ENCODE measurements at places on chromosomes 7 and 10.
A peak's percentile ranks its signal among the peaks of the same experiment; 100 is the strongest.

DNA sequence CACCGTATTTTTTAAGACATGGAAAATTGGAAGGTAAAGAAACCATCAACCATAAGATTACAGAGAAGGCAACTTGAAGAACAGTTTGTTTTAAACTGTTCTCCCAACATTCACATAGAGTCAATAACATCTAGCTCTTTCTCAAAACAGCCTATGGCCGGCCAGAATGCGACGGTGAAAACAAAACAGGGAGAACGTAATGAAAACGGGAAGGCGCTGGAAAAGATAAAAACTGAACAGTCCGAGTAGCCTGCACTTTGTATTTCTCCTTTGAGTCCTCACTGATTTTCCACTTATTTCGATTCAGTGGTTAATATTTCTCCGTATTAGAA is 637 bp downstream of the MICU1 start:
- no peak for DNase-seq

- DNase-seq, result no peak
Observed at GRCh38 chr10:123143162-123143824, 4.6 kb upstream of the HMX2 start.

DNA sequence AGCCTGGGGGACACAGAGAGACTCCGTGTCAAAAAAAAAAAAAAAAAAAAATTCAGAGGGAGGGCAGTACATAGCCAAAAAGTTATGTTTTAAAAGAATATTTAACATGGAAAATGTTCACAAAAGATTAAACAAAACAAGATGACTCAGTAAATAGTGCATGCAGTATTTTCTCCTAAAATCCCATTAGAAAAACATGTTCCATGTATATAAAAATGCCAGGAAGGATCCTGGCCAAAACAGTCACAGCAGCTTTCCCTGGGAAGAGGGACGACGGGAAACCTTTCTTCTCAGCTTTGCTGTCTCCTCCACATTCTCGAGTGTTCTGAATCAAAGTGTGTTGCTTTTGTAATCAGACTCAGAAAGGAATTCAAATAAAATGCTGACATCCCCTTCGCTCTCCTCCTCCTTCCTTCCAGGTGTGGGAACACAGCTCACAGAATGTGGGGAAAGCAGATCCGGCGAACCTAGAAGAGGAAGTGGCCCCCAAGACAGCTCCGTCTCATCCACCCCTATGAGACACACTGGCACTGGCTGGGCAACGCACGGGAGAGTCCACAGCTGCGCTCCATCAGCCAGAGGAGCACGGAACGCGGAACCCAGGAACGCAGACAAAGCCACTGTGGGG is 139.4 kb downstream of the MAD1L1 start:
- no peak for DNase-seq

GRCh38 chr7:2958416-2959102 is 85.1 kb downstream of the CARD11 start:
- no peak for DNase-seq

DNA sequence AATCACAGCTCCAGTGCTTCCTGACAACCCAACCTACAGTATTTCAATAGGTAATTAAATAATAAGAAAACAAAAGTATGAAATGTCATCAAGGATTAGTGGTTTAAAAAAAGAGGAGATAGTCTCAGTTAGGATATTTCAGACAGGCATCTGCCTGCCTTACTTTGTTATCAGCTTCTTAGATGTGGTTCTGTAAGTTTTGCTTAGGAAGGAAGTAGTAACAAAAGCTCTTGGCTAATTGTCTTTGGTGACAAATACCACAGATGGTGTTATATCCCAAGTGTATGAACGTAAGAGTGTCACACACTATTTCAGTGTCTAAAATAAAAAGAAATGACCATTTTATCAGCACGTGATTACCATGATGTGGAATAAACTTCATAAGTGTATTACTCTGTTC is 9.8 kb upstream of the ACTA2 start:
- DNase-seq, result no peak

GRCh38 chr7:20594023-20594422 is 21.4 kb upstream of the ABCB5 start:
- DNase-seq, result no peak

DNA sequence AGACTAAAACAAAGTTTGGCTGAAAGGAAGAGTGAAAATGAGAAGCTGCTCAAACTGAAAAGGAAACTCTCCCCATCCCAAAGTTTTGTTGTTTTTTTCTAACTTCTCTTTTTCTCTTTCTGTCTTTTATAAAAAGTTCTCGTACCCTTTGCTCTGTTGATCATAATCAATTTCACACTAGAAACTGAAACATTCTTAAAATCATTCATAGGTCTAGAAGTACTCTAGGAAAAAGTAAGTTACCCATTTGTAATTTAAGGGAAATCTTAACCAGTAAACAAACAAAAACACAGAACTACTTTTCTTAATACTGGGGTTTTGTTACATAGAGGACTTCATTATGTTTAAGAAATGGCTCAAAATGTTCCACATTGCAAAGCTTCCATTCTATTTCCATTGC is 339.8 kb downstream of the SEMA3D start:
- no peak for DNase-seq

- peak; percentile 34 for DNase-seq
Observed at GRCh38 chr7:94154858-94155257, 150.7 kb upstream of the BET1 start.

DNA sequence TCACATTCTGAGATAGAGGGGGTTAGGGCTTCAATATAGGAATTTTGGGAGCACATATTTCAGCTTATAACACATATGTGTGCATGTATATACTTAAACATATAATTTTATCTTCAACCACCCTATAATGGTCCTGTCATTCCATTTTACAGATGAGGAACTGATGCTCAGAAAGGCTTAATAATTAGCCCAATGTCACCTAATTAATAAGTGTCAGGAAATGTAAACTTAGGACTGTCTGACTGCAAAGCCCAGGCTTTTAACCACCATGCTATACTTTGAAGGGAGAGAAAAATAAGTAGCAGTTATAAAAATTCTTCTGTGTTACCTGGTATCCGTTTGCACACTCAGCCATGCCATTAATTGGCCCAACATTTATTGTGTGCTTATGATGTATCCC is 172.6 kb downstream of the SKIDA1 start:
- DNase-seq, result no peak

DNA sequence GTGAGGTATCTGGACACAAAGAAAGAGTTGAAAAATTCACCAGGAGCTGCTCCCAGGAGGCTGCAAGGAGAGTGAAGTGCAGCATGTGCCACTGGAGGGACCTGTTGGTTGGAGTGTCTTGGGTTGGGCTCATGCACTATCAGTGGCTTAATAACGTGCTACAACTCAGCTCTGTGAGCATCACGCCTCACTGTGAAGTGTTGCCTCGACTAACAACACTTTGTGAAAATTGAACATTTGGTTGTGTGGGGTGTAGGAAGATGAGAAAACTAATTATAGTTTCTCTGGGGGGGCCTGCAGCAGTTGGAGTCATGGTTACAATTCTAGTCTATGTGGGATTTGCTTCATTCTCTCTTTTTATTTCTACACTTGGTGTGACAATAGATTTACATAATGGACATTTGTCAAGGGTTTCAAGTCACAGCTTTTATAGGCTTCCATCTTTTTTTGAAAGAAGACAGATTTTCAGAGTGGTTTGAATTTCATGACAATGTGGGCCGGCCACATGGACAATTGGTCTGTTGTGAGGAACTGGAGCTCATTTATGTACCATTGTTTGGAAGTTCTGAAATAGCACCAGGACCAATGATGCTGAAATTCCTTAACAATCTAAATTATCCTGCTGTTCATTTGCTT is 121.3 kb downstream of the RAMP3 start:
- no peak for DNase-seq

- DNase-seq, result no peak
Observed at GRCh38 chr7:153567426-153567825, 484.8 kb upstream of the DPP6 start.

GRCh38 chr7:140673774-140674155 is 1.0 kb downstream of the ADCK2 start:
- no peak for DNase-seq

DNA sequence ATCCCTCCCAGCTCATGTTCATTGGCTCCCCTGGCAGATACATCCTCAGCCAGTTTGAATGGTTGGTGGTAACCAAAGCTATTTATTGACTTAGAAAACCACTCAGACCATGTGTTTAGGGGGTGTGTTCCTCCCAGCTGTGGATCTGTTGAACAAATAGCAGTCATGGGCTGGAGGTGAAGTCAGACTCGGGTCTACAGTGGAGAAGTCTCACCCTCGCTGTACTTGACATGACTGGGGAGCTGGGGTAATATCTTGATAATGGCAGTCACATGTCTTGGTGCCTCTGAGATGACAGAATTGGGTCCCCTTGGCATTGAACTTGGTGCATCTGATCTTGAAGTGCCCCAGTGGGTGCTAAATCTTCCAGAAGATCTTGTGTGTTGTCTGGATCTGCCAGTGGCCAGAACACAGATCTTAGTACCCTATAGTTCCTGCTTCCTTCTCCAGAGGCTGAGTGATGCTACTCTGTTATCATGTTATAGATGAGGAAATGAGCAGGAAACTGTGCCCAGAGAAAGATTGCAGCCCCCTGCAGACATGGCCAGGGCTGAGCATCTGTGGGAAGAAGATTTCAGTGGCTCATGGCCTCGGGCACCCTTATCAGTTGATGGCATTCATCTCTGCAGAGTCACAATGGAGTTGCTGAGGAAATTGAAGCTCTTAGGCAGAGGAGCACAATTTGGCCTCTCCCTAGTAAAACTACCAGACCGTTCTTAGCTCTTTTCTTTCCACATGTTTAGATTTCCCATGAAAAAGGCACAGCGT is 50.4 kb downstream of the ADRA2A start:
- DNase-seq, result no peak

DNA sequence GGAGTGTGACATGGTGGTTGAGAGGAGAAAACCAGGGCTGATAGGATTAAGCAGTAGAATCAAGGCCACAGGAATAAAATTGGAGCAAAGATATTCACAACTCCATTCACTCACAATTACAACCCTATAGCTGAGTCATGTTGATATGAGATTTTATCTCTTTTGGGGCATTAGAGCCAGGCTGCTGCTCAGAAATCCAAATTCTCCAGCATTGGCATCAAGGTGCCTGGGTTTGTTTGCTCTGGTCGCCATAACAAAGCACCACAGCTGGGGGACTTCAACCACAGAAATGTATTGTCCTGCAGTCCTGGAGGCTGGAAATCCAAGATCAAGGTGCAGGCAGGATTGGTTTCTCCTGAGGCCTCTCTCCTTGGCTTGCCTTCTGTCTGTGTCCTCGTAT is 52.5 kb upstream of the GRB10 start:
- DNase-seq, result no peak

GRCh38 chr10:52213321-52213752 is 100.7 kb upstream of the DKK1 start:
- peak; percentile 26 for DNase-seq

DNA sequence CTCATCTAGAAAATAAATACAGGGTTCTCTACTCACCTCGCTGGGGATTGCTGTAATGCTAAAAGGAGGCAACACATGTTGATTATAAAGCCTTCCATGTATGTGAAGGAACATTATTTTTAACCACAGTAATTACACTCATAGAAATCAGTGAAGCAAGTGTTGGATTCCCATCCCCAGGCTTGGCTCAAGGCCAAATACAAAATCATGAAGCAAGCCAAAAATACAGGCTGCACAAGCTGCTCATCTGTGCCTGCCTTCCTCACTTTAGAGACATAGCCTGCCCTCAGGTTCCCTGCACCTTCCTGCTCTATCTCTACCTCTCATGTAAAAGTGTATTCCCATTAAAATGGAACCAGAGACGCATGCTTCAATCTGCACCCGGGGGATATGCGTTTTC is 1077.1 kb upstream of the C7orf33 start:
- peak; percentile 40 for DNase-seq

- DNase-seq, result no peak
Observed at GRCh38 chr10:131723297-131724168, 177.3 kb upstream of the PPP2R2D start.

GRCh38 chr10:31404640-31405039 is 85.6 kb downstream of the ZEB1 start:
- DNase-seq, result peak; percentile 47

- no peak for DNase-seq
Observed at GRCh38 chr7:85566095-85566794, 379.4 kb upstream of the SEMA3D start.

DNA sequence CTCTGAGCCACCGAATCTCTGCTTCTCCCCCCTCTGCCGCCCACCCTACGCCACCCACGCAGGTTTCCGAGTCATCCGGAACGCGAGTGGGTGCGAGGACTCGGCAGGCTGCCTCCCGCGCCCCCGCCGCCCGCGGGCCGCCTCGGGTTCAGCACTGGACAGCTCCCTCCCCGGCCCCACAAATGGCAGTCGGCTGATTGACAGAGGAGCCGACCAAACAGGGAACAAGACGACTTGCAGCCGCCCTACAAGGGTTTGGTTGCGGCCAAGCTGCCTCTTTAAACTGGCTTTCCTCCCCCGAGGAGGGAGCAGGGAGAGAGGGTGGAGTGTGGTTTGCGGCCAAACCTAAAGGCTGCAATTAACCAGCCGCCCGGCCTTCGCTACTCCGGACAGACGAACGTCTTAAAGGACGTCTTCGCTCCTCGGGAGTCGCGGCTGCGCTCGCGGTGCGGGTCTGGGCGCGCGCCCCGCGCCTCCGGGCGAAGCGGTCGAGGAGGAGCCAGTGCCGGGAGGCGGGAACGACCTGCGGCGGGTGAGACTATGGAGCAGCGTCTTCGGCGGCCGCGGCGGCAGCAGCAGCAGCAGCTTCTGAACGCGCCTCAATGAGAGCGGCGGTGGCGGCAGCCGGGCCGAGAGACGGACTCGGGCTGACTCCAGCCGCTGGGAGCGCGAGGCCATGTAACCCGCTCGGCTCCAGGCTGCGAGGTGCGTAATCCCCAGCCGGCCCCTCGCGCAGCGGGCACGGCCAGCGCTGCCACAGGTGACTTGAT is at the start of gene GPR158:
TSS of gene GPR158 (plus strand) at position 541 of the 770 bp plus-strand sequence. CDS start 420 bp downstream, outside the sequence.
- DNase-seq, result peak; percentile 99

- no peak for DNase-seq
Observed at GRCh38 chr7:50534690-50535290, 30.4 kb downstream of the DDC start.

DNA sequence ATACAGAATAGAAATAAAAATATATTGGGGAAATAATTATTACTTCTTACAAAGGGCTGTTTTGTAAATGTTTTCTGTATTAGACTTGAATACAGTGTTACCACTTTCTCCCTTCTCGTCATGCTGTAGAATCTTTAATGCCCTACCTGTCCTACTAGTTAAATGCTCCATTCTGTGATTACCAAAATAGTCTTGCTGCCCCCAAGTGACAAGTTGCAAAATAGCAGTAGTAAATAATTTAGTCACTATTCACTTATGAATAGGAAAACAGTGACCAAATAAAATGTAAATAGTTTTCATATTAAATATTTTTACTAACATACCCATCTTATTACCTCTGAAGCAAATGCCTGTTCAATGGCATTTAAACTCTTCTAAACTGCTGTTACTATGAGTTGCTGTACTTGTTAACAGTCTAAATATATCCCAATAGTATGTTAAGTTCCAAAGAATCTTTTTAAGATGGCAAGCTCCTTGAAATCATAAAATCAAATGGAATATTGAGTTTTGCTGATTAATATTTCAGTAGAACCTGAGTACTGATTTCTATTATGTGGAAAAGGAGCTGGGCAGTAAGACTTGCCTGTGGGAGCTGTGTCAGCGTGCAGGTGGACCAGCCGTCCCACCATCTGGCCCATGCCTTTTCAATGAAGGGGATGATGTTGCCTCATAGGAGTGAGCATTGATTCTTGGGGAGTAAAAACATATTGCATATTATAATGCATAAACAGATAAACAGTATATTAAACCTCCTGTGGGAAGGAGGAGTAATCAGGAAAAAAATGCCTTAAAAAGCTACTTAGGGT is 18.1 kb upstream of the OIT3 start:
- DNase-seq, result peak; percentile 52
